ENCODE measurements at places on chromosomes 5 and 9.

GRCh38 chr5:161934486-161934885 is 86.6 kb downstream of the GABRA1 start:
- no peaks in the 10 kb centered on the region for H3K27me3 ChIP-seq
- H3K4me3 ChIP-seq: no peak overlapping the region
- no peaks in the 10 kb centered on the region for H3K4me1 ChIP-seq
- DNase-seq: no peak
- H3K27ac ChIP-seq: no peak overlapping the region

GRCh38 chr5:41539454-41539853 is 29.1 kb upstream of the PLCXD3 start:
- no peak for DNase-seq
- H3K4me1 ChIP-seq: no peaks in the 10 kb centered on the region
- no peaks in the 10 kb centered on the region for H3K27me3 ChIP-seq
- H3K27ac ChIP-seq: no peak overlapping the region
- H3K4me3 ChIP-seq: no peak overlapping the region

GRCh38 chr9:135925496-135926133 is 18.3 kb upstream of the CAMSAP1 start:
- H3K27me3 ChIP-seq: no peaks in the 10 kb centered on the region
- peak; percentile 69 for DNase-seq
- no peak overlapping the region for H3K27ac ChIP-seq
- peaks cover 15% of the 10 kb centered on the region for H3K4me1 ChIP-seq

- H3K27ac ChIP-seq: peak overlapping the region; percentile 55
- H3K4me3 ChIP-seq: no peak overlapping the region
- no peaks in the 10 kb centered on the region for H3K27me3 ChIP-seq
Observed at GRCh38 chr9:86854898-86855523, 92.3 kb downstream of the GAS1 start.

GRCh38 chr5:91787718-91788117 is 404.6 kb upstream of the ARRDC3 start:
- H3K4me1 ChIP-seq: peaks cover 5% of the 10 kb centered on the region
- H3K36me3 ChIP-seq: no peaks in the 10 kb centered on the region
- H3K27me3 ChIP-seq: no peaks in the 10 kb centered on the region
- no peak overlapping the region for H3K27ac ChIP-seq
- no peak for DNase-seq

DNA sequence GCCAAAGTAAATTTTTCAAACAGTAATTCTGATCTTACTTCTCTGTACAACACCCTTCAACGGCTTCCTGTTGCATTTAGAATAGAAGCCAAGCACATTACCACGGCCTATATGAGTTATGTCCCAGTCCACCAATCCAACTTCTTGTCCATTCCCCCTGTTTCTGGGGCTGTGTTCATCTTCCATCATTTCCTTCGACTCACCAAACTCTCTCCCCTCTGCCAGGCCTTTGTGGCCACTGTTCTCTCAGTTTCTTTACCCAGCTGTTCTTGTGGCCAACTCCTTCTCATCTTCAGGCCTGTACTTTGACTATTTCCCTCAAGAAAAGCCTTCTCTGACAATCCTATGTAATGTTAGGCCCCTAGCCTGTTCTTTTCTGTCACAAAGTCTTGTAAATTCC is 259.4 kb upstream of the EFNA5 start:
- H3K4me1 ChIP-seq: peaks cover 6% of the 10 kb centered on the region
- no peak for DNase-seq
- no peak overlapping the region for H3K27ac ChIP-seq
- no peaks in the 10 kb centered on the region for H3K36me3 ChIP-seq
- no peak overlapping the region for H3K4me3 ChIP-seq
- no peaks in the 10 kb centered on the region for H3K27me3 ChIP-seq

DNA sequence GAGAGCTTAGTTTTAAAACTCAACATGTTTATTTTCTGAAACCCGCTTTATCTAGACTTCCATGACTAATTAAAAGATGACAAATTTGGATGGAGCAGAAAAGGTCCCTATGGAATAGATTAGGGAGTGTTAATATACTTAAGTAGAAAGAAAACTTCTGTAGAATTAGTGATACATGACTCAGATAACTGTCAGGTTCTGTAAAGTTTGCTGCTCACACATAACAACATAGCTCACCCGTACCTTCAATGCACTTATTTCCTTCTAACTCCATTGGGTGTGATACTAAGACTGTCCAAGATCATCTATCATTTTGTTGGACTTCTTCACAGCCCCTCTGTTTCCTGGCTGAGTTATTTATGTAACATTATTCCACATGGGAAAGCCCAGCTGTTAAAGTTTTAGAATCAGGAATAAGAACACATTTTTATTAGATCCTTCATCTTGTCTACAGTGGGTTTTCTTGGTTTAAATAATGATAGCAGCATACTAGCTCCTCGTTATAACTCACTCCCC is 27.8 kb downstream of the TMEM167A start:
- H3K4me3 ChIP-seq: no peak overlapping the region
- no peak overlapping the region for H3K27ac ChIP-seq
- H3K36me3 ChIP-seq: peaks cover 12% of the 10 kb centered on the region
- peaks cover 7% of the 10 kb centered on the region for H3K4me1 ChIP-seq
- no peak for DNase-seq

- no peaks in the 10 kb centered on the region for H3K36me3 ChIP-seq
- no peaks in the 10 kb centered on the region for H3K27me3 ChIP-seq
- peaks cover 9% of the 10 kb centered on the region for H3K4me1 ChIP-seq
- no peak for DNase-seq
Observed at GRCh38 chr5:56512313-56512996, 279.3 kb upstream of the ANKRD55 start.

- no peak for DNase-seq
- H3K36me3 ChIP-seq: no peaks in the 10 kb centered on the region
- H3K27me3 ChIP-seq: no peaks in the 10 kb centered on the region
- H3K27ac ChIP-seq: no peak overlapping the region
- H3K4me1 ChIP-seq: peaks cover 9% of the 10 kb centered on the region
- H3K4me3 ChIP-seq: no peak overlapping the region
Observed at GRCh38 chr5:153530357-153531143, 40.1 kb downstream of the GRIA1 start.

- no peaks in the 10 kb centered on the region for H3K27me3 ChIP-seq
- no peak for DNase-seq
- H3K36me3 ChIP-seq: no peaks in the 10 kb centered on the region
- no peak overlapping the region for H3K27ac ChIP-seq
- H3K4me3 ChIP-seq: no peak overlapping the region
Observed at GRCh38 chr9:74447451-74448193, 49.5 kb upstream of the RORB start.

DNA sequence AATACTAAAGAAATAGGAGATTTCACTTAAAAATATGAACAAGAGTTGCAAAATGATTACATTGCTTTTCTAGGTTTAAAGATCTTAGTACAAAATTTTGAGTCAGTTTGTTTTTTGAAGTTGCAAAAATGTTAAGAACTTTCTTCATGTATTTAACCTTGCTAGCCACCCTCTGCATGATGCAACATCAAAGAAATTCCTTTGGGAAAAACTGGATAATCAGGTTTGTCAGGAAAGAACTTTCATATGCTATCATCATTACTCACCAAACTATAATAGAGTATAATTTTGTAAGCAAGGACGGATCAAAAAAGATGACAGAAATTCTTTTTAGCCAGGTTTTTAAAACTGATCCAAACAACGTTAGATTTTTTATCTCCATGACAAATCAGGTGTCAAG is 116.9 kb upstream of the MRPS30 start:
- H3K4me1 ChIP-seq: no peaks in the 10 kb centered on the region
- no peak overlapping the region for H3K27ac ChIP-seq

DNA sequence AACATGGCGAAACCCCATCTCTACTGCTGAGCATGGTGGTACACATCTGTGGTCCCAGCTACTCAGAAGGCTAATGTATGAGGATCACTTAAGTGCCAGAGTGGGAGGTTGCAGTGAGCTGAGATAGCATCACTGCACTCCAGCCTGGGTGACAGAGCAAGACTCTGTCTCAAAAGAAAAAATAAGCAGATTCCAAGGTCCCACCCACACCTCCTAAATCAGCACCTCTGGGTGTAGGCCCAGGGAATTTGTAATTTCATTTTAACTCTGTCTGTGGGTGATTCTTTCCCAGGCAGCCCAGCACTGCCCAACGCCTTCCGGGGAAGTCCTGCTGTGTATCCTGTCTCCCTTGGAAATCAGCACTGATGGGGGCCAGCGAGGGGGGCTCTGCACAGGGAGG is 12.5 kb downstream of the CAMK2A start:
- DNase-seq: no peak
- H3K4me1 ChIP-seq: peaks cover 7% of the 10 kb centered on the region
- H3K4me3 ChIP-seq: no peak overlapping the region
- H3K27ac ChIP-seq: no peak overlapping the region
- peaks cover 2% of the 10 kb centered on the region for H3K27me3 ChIP-seq

DNA sequence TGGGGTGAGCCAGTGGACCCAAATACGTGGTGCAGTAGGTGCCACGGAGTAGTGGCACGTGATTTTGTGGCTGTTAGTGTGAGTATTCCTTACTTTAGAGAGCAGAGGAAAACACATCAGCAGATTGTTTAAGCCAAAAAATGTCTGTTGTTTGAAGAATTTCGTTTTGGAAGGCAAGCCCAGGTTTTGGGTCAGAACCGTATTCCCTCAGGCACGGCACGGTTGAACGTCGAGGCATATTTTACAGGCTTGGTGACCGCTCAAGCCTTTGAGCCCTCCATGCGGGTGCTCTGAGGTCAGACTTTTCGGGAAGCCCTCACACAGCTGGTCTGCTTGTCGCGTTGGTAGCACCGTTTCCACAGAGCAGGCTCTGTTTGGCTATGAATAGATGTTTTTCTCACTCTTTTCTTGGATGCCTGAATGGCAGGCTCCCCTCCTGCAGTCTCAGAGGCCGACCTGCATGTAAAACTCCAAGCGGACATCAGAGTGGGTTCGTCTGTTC is 27.2 kb downstream of the NEK6 start:
- peaks cover 88% of the 10 kb centered on the region for H3K4me1 ChIP-seq
- no peak for DNase-seq
- H3K27ac ChIP-seq: peak overlapping the region; percentile 100
- no peaks in the 10 kb centered on the region for H3K27me3 ChIP-seq
- H3K36me3 ChIP-seq: peaks cover 9% of the 10 kb centered on the region

GRCh38 chr5:171989946-171990712 is 16.3 kb downstream of the FBXW11 start:
- peaks cover 21% of the 10 kb centered on the region for H3K4me1 ChIP-seq
- peak overlapping the region; percentile 19 for H3K27ac ChIP-seq
- H3K36me3 ChIP-seq: peaks cover 3% of the 10 kb centered on the region
- H3K4me3 ChIP-seq: no peak overlapping the region
- no peaks in the 10 kb centered on the region for H3K27me3 ChIP-seq

GRCh38 chr9:34547960-34548611 is 25.3 kb upstream of the ENHO start:
- DNase-seq: peak; percentile 92
- no peaks in the 10 kb centered on the region for H3K36me3 ChIP-seq
- H3K4me3 ChIP-seq: no peak overlapping the region
- peaks cover 34% of the 10 kb centered on the region for H3K27me3 ChIP-seq

GRCh38 chr5:160048131-160048530 is 39.2 kb downstream of the TTC1 start:
- peaks cover 30% of the 10 kb centered on the region for H3K36me3 ChIP-seq
- H3K27me3 ChIP-seq: no peaks in the 10 kb centered on the region
- H3K4me1 ChIP-seq: peaks cover 21% of the 10 kb centered on the region
- DNase-seq: no peak
- H3K27ac ChIP-seq: no peak overlapping the region

DNA sequence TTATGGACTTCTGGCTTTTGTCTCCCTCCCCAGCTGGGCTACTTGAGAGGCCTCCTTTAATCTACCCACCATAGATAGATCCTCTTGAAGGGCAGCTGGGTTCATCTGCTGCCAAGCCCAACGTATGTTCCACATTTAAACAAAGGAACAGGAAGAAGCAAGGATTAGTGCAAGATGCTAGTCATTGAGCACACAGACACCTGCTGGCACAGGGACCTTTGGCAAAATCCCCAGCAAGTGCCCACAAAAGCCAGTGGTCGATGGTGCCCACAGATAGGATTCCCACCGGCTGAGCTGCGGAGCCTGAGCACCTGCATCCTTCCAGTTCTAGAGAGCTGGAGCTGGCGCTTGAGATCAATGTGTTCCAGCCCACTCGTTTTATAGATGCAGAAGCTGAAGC is 57.7 kb upstream of the SHB start:
- DNase-seq: no peak
- H3K4me1 ChIP-seq: no peaks in the 10 kb centered on the region
- no peaks in the 10 kb centered on the region for H3K36me3 ChIP-seq
- H3K27me3 ChIP-seq: peaks cover 21% of the 10 kb centered on the region
- no peak overlapping the region for H3K4me3 ChIP-seq
- H3K27ac ChIP-seq: no peak overlapping the region

DNA sequence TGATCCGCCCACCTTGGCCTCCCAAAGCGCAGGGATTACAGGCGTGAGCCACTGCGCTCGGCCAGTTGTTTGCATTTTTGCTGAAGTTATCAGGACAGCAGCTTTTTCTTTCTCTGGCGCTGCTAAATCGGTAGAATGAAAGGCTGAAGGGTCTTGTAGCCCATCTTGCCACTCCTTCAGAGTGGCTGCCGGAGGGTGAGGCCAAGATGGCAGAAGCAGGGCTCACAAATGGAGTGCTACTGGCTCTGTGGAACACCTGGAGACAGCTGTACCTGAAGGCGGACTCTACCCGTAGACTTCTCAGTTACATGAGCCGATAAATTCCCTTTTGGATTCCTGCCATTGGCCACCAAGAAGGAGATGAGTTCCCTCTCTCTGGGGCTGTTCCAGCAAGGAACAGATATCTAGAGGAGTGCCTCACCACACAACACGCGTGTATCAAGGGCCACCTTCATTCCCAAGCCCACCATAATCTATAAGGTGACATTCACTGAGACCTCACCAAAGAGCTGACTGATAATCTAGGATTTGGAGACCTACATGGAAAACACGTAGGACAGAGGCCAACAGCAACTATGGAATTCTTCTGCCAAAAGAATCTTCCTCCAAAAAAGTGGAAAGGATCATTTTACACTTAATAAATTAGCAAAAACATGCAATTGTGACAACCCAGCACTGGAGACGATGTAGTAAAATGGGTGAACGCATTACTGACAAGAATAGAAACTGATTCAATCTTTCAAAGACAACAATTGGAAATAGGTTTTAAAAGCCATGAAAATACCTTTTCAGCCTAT is 21.8 kb downstream of the STK10 start:
- no peak for DNase-seq
- H3K4me1 ChIP-seq: peaks cover 28% of the 10 kb centered on the region
- H3K27me3 ChIP-seq: no peaks in the 10 kb centered on the region
- H3K27ac ChIP-seq: no peak overlapping the region

GRCh38 chr5:175344331-175345195 is 99.4 kb downstream of the DRD1 start:
- no peak overlapping the region for H3K27ac ChIP-seq
- no peaks in the 10 kb centered on the region for H3K4me1 ChIP-seq
- no peak for DNase-seq
- H3K36me3 ChIP-seq: no peaks in the 10 kb centered on the region
- no peak overlapping the region for H3K4me3 ChIP-seq

GRCh38 chr9:95415158-95415557 is 97.6 kb upstream of the FANCC start:
- H3K4me3 ChIP-seq: no peak overlapping the region
- no peak overlapping the region for H3K27ac ChIP-seq
- no peak for DNase-seq
- peaks cover 6% of the 10 kb centered on the region for H3K4me1 ChIP-seq

GRCh38 chr5:127256886-127257597 is 33.6 kb upstream of the MEGF10 start:
- H3K4me1 ChIP-seq: no peaks in the 10 kb centered on the region
- DNase-seq: no peak
- H3K36me3 ChIP-seq: peaks cover 6% of the 10 kb centered on the region
- H3K4me3 ChIP-seq: no peak overlapping the region
- peaks cover 2% of the 10 kb centered on the region for H3K27me3 ChIP-seq
